ENCODE measurements at places on chromosomes 11 and 22. TPM values are rescaled to one million over a fixed set of nuclear protein-coding genes. Genes with fewer than 3 reads are reported as not detected.

Gene MS4A6E
- total RNA-seq: not detected

Gene PKDREJ
- total RNA-seq: 0.08 TPM

Gene FERMT3
- 5.4 TPM for total RNA-seq

Gene ZNF195
- 8.2 TPM for total RNA-seq

Gene LYVE1
- 41.1 TPM for total RNA-seq

Gene OR4A16
- not detected for total RNA-seq

Gene HNRNPUL2
- 37.6 TPM for total RNA-seq

Gene TCP11L1
- total RNA-seq: 4.7 TPM

Gene ART1
- 0.58 TPM for total RNA-seq

Gene SLC35F2
- 1.0 TPM for total RNA-seq

Gene BEST1
- total RNA-seq: 0.58 TPM

Gene PHF5A
- total RNA-seq: 23.9 TPM

Gene FOLR1
- 0.49 TPM for total RNA-seq

Gene P4HA3
- 0.16 TPM for total RNA-seq

Gene TYR
- total RNA-seq: not detected

Gene POU2AF1
- total RNA-seq: 0.05 TPM

Gene C11orf86
- total RNA-seq: not detected

Gene MPPED1
- not detected for total RNA-seq

Gene OR10A2
- not detected for total RNA-seq

Gene ALKBH8
- 6.7 TPM for total RNA-seq

Data from left ventricle myocardium inferior (tissue), 1 donor.